ENCODE measurements at places on chromosomes 11 and 22. TPM values are rescaled to one million over a fixed set of nuclear protein-coding genes. Genes with fewer than 3 reads are reported as not detected.

Gene SCGB1D2
- not detected for total RNA-seq

Gene SLC25A18
- total RNA-seq = 0.32 TPM

Gene PLEKHA7
- total RNA-seq = 0.64 TPM

Gene SEC14L6
- not detected for total RNA-seq

Gene TMPRSS13
- total RNA-seq = not detected

Gene TRIM48
- total RNA-seq = not detected

Gene UEVLD
- total RNA-seq = 33.2 TPM

Gene C11orf98
- total RNA-seq = 23.7 TPM

Gene KCNK4
- total RNA-seq = under 0.01 TPM

Gene POTEH
- not detected for total RNA-seq

Gene GLYATL1
- under 0.01 TPM for total RNA-seq

Gene SCUBE1
- total RNA-seq = not detected

Gene CYTH4
- under 0.01 TPM for total RNA-seq

Gene KLHL22
- 29.3 TPM for total RNA-seq

Gene VPS11
- total RNA-seq = 24.2 TPM

Gene ZNF195
- total RNA-seq = 18.4 TPM

DNA sequence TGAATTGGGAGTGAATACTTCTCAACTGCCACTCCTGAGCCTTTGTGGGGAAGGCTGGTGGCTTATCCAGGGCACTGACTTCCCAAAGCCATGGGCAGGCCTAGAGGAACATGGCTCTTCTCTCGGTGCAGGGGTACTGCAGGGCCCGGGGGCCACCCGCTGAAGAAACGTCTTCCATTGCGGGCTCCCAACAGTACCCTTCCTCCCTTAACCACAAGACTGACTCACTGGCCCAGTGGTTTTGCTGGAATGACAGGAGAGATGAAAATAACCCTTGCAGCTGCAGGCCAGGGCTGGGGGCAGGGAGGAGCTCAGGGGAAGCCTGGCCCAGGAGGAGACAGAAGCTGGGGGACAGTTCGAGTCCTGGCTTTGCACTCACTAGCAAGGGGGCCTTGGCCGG, 13.5 kb downstream of the TXN2 start:
- DNase-seq = peak; percentile 97

DNA sequence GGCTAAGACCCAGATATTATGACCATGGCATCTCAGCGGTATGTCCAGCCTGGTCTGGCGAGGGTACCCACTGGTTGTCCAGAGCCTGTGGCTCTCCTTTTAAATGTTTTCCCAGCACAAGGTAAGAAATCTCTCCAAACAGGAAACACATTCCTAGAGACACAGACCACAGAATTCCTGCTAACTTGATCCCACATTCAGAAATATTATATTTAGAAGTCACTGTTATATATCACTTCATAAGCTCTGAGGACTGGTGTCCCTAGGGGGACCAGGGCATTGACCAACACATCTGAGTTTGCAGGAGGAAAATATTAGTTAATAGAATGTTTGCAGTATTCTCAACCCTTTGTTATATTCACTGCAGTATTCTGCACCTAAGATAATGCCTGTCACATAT, 23.1 kb downstream of the TMPRSS13 start:
- DNase-seq = no peak

DNA sequence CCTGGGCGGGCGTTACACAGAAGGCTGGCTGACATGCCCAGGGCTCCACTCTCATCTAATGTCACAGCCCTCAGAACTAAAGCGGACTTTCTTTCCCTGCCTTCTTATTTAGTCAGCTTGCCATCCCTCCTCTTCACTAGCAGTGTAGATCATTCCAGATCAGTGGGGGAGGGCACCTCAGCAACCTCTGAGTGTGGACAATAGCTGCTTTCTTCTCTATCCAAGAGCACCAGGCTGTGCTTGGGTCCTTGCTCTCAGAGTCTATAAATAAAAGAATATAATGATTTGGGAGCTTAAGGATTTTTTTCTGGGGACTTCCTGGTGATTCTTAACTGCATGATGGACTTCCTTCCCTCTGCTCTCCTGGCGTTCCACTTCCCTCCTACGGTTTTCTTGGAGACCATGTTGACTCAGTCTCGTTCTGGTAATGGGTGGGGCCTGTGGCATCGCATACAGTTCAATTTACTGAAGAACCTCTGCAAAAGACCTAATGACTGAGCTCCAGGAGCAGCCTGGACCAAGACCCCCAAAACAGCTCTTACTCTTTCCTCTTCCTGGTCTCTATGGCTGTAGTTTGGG, 2.9 kb upstream of the HMBS start:
- DNase-seq = no peak

DNA sequence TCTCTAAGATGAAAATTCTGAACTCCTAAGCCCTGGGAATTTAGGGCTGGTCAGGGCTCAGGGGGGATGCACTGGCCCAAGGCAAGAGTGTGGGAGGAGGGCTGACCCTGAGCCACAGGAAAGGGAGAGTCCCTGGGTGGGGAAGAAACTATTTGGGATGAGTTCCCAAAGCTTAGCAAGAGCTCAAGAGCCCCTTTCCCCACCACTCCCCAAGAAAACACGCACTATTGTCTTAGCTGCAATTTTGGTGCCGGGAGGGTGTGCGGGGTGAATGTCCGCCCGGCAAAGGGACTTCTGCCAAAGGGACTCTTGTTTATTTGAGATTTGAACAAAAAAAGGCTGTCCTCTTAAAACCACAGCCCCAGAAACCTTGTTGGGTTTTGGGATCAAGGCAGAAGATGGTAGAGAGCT, 37.0 kb downstream of the KIAA1671 start:
- no peak for DNase-seq

DNA sequence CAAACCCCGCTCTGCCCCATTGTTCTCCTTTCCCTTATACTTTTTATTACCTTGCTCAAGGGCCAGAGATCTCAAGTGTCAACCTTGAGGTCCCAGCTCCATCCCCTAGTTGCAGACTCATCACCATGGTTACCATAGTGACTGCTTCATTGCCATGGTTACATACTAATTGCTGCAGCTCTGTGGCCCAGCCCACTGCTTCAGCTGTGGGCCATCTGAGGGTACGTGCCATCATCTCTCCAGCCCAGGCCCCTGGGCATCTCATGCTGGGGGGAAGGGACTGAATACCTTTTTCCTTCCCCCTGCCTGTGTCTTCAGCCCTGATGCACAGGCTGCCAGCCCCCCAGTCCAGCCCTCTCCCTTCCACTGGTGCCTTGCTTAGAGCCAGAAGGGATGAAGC, 22.2 kb downstream of the TREH start:
- DNase-seq = no peak

DNA sequence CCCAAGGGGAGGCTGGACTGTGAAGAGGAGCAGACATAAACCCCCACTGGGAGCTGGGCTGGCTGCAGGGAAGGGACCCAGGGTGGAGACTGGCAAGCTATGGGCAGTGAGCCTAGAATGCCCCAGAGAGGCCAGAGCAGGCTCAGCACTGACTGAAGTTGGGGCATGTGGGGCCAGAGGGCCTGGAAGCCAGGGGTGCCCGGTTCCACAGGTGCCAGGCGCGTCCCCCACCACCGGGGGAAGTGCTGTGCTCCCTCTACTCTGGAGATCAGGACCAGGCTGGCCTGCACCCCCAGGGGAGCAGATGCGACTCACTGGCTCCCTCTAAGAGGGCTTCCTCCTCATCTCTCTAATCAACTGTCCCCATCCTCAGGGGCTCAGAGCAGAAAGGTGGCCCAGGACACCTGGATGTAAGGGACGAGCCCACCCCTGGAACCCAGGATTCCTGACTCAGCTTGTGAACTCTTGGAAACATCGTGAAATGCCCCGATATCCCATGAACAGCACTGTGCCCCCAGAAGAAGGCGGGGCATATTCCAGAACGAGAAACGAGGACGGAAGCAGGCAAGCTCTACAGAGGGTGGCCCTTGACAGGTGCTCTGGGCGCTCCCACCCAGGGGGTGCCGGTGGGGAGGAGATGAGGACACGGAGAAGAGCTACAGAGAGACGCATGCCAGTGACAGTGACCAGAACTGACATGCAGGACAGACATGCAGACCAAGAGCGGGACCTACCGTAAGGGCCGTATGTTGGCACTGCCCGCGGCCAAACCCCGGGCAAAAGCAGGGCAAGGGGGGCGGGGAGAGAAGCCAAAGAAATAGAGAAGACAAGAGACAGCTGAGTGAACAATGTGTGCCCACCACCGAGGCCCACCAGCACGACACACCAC, 20.4 kb downstream of the MAFF start:
- no peak for DNase-seq

- no peak for DNase-seq
These were observed 380.2 kb downstream of the TMEM135 start for GRCh38 chr11:87417951-87418350.

DNA sequence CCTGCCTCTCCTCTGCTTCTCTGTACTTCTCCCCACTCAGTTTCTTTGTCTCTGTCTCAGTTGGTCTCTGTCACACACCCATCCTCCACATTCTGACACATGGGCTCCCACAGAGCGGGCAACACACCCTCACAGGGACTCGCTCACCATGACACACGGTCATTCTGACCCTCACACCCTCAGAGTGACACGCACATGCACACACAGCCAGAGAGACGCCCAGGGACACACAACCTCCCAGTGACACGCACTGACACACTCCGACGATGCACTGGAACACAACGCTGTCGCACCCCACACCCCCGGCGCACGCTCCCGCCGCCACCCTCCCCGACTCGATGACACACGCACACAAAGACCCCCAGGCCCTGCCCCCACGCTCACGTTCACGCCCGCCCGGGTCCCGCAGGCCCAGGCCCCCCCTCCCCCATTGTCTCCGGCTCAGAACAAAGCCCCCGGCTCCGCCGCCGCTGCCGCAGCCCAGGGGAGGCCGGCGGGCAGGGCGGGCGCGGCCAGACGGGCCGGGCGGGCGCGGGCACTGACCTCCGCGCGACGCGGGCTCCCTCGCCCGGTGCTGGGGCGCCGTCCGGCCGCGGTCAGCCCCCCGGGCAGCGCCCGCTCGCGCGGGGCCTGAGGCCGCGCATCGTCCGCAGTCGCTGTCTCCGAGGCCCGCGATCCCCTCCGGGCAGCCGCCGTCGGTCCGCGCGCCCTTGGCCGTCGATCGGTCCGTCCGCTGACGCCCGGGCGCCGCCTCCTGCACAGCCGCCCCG, 404 bp downstream of the DCHS1 start:
- DNase-seq = no peak

- no peak for DNase-seq
These were observed 1.3 kb downstream of the TMEM86A start for GRCh38 chr11:18699848-18700261.

DNA sequence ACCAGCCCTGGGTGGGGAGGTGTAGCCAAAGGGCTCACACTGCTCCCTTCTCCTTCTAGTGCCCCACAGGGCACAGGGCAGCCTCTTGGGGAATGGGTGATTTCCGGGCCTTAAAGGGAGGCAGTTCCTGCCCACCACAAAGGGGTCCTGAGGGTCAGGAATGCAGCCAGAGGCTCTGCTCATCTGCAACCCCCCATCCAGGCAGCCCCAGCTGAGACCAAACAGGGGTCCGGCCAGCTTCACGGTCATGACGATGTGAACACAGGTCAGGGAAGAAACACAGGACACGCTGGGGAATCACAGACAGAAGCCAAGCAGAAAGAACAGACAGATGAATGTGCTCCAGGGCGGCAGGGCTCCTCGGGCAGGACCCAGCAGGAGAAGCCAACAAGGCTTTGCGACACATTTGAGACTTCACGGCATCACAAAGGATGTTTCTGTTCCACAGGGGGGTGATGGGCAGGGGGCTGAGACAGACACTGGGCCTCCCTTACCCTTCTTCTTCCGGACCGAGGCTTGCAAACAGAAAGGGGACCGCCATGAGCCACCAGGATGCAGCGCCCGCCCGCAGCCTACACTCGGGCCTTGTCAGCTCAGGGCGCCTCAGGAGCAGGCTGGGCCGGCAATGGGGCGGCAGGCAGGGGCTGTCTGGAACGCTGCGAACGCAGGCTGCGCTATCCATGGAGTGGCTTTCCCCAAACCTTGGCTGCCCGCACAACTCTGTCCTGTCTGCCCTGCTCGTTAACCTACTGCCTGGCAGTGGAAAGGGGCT, 101.9 kb downstream of the CTTN start:
- no peak for DNase-seq

- no peak for DNase-seq
These were observed 48.4 kb upstream of the MUC15 start for GRCh38 chr11:26620282-26621045.

DNA sequence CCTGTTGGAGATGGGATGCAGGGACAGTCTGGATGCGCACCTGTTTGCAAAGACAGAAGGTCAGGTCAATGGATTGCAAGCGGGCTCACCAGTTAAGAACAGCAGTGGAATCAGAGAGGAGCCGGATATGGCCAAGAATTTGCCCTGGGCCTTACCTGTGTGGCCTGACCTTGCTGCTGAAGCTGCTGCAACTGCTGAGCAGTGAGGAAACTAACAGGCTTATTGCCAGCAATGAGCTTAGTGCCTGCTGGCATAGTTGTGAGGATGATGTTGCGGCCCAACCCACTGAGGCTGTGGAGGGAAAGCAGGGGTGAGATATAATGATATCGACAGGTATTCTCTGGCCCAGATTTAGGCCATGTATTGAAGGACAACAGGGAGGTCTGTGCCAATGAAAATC, 30.6 kb downstream of the NFRKB start:
- DNase-seq = no peak

- DNase-seq = no peak
These were observed 585.7 kb upstream of the B3GAT1 start for GRCh38 chr11:134997652-134998320.

- DNase-seq = peak; percentile 75
These were observed 15.8 kb downstream of the ABTB2 start for GRCh38 chr11:34341931-34342533.

GRCh38 chr11:36030731-36031281, 86.9 kb downstream of the LDLRAD3 start:
- peak; percentile 77 for DNase-seq

DNA sequence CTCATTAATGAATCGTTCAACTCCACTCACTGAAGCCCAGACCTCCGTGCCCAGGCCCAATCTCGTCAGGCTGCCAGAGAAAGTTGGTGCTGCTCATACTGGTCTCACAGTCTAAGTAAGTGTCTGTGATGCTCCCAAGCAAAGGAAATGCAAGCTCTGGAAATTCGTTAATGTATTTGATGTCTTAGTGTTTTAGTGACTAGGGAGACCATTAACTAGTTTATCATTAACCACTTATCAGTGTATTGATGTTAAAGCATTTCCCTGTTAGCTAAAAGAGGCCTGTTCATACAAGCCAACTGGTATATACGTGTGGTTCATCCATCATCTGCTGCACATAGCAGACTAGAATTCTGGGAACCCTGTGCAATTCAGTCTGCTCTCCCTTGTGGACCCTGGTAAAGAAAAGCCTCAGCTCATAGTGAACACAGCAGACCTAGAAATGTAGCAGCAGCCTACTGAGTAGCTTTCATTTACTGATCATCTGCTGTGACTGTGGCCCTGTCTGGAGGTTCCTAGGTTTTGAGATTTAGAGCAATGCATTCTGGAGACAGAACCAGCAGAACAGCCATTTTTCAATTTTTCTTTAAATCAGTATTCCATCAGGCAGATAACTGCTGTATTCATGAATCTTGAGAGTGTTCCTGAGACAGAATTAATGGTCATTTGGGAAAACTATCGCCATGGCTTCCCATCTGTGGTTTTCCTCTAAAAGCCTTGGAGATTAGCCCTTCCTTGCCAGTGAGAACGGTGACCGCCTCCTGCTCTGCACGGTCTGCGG, 15.7 kb upstream of the AIFM3 start:
- no peak for DNase-seq

- no peak for DNase-seq
These were observed 1131.3 kb downstream of the BRD1 start for GRCh38 chr22:48696371-48696770.

- no peak for DNase-seq
These were observed 10.4 kb downstream of the ADORA2A start for GRCh38 chr22:24437741-24438328.

GRCh38 chr11:28702871-28703270, 594.7 kb downstream of the METTL15 start:
- DNase-seq = no peak
